ENCODE measurements at places on chromosomes 4 and X. TPM values are rescaled to one million over a fixed set of nuclear protein-coding genes. Genes with fewer than 3 reads are reported as not detected.

Gene CBLL2
- not detected for total RNA-seq

DNA sequence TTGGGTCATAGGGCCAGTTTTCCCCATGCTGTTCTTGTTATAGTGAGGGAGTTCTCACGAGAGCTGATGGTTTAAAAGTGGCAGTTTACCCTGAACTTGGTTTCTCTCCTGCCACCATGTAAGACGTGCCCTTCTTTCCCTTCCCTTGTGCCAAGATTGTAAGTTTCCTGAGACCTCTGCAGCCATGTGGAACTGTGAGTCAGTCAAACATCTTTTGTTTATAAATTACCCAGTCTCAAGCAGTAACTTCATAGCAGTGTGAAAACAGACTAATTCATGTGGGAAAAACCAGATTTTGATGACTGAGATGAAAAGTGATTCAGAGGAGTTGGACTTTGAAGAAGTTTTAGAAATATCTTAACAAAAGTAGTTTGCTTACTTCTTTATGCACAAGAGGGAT, 101.4 kb downstream of the ARHGAP10 start:
- no peak for DNase-seq

DNA sequence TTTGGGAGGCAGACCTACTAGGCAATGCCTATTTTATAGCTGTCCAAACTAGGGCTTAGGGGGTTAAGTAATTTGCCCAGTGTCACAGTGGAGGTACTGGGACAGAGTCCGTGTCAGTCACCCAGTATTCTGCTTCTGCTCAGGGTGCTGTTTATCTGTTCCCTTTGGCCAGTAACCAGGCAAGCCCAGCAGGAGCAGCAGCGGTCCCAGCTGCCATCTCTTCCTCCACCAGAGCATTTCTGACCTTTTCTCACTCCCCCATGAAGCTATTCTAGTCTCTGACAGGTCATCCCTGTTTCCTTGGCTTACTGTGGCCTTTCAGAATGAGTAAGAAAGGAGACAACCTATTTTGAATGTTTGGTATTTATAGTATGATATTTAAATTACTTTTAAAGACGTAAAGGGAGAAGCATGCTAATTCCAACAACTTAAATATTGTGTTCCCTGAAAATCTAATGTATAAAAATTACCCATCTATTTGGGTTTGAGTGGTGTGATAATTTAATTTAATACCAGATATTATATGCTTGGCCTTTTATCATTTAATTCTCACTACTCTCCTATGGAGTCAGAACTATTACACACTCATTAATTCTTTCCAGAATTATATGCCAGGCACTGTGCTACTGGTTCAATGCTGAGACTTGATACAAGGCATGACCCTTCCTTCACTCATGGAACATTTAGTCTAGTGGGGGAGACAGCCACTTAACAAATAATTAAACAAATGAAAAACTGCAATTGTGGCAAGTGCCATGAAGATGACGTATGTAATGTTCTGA, 60.6 kb downstream of the RPS6KA3 start:
- DNase-seq, result no peak

DNA sequence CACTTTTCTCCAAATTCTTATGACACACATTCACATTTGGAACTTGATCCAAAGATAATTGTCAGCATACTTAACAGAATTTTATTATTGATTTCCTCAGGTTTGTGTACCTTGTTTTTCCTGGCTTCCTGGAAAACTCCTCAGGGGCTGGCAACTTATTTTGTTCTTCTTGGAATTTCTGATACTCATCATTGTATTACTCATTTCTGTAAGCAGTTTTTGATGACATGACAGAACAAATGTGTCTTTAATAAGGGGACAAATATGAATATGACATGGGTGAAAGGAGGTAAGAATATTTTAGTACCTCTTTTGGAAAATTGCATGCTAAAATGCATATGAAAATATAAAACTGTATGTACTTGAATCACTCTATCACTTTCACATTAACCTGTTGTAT, 237.8 kb downstream of the ADGRL3 start:
- no peak for DNase-seq

DNA sequence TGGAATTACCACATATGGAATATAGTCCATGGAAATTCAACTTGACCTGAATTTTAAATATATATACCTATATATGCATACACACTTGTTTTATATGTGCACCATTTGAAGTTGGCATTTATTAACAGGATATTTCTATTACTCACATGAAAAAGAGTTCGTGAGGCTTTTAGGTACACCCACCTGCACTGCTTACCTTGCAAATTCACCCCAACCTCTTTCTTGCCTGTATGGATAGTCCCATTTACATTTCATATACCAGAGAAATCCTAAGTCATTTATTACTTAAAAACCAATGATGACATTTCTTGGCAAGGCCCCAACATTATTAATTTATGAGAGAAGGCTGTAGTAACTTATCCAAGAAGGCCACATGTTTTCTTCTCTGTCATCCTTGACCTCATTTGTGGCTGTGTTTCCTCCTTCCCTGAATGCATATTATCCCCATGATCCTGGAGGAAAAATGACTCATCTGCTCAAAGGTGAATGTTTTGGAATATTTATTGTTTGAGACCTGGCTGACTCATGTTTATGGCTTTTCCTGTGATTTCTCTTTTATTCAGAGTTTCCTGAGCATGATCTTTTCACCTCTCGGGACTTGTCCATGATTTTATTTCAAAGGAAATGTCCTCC, 62.2 kb upstream of the FAM241A start:
- no peak for DNase-seq

Gene TLR2
- total RNA-seq, result 77.7 TPM

GRCh38 chr4:169791527-169792156, 33.9 kb upstream of the HPF1 start:
- DNase-seq, result no peak
